ENCODE measurements at places on chromosomes 1 and 21.
A peak's percentile ranks its signal among the peaks of the same experiment; 100 is the strongest.

DNA sequence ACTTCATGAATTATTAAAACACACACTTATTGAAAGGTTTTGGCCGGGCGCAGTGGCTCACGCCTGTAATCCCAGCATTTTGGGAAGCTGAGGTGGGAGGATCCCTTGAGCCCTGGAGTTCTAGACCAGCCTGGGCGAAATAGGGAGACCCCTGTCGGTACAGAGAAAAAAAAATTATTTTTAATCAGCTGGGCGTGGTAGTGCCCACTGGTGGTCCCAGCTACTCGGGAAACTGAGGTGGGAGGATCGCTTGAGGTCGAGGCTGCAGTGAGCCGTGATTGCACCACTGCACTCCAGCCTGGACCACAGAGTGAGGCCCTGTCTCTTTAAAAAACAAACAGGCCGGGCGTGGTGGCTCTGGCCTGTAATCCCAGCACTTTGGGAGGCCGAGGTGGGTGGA lies 1.7 kb downstream of the GABPB2 start:
- DNase-seq = no peak

- DNase-seq = no peak
Observed at GRCh38 chr21:43585514-43585913, 73.8 kb downstream of the HSF2BP start.

- peak; percentile 56 for DNase-seq
Observed at GRCh38 chr1:41493117-41493536, 8.6 kb upstream of the EDN2 start.

GRCh38 chr1:55986003-55986402 lies 593.4 kb downstream of the PLPP3 start:
- DNase-seq = no peak

GRCh38 chr21:32410291-32410690 lies 2.2 kb upstream of the EVA1C start:
- DNase-seq = no peak

Data from activated CD4-positive, alpha-beta T cell treated with anti-CD3 and anti-CD28 coated beads for 48 hours (primary cell).